AG09319 (cell line): ENCODE measurements at places on chromosomes 1 and 21.

DNA sequence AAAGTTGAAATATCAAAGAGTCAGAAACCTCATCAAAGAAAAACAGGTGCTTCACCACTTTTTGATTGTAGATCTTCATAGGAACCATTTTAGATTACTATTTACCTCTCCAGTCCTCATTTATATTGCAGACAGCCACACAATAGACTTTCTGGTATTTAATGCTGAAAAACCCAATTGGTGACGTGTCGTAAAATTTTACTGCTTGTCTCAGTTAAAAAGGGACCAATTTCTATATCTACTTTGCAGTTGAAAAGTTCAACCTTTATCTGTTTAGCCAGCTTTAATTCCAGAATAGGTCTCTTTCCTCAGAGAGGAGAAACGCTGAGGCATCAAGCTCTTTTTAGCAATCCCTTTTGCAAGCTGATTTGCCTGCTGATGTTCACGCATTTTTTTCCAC lies 1722.4 kb downstream of the PLA2G4A start:
- no peak for DNase-seq

DNA sequence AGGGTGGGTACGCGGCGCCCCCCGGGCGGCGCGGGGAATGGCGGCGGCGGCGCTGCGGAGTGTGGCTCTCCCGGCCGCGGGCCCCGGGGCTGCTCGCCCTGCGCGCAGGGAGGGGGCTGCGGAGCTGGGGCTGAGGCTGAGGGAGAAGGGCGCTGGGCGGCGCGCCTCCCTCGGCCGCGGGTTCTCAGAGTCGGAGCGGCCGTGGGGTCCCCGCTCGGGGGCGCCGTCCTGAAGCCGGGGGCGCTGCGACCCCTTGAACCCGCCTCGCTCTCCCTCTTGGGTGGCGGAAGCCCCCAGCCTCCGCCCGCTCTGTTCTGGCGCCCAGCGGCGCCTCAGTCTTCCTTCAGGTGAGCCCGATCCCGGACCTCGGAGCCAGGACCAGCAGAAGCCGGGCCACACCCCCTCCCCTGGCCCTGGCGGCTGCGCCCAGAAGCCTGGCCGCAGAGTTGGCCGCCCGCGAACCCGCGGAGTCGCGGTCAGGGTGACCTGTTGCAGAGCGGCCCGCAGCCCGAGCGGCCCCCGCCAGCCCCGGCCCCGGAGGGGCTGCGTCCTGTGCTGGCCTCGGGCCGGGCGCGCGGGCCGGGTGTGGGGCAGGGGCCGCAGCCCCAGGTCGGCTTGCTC lies 532 bp downstream of the RALGPS2 start:
- DNase-seq = no peak

- DNase-seq = peak; percentile 98
Observed at GRCh38 chr1:205121660-205122488, at the start of gene RBBP5. Gene RBBP5, minus strand, starts transcription at chr1:205121978. Its CDS starts 105 bp downstream, at chr1:205121873.

- no peak for DNase-seq
Observed at GRCh38 chr1:160205242-160206035, at the start of gene PEA15. Gene PEA15, plus strand, starts transcription at chr1:160205384. Its CDS starts 6,161 bp downstream, at chr1:160211545.

GRCh38 chr1:204660509-204660908 lies 25.0 kb downstream of the LRRN2 start:
- DNase-seq = peak; percentile 41

DNA sequence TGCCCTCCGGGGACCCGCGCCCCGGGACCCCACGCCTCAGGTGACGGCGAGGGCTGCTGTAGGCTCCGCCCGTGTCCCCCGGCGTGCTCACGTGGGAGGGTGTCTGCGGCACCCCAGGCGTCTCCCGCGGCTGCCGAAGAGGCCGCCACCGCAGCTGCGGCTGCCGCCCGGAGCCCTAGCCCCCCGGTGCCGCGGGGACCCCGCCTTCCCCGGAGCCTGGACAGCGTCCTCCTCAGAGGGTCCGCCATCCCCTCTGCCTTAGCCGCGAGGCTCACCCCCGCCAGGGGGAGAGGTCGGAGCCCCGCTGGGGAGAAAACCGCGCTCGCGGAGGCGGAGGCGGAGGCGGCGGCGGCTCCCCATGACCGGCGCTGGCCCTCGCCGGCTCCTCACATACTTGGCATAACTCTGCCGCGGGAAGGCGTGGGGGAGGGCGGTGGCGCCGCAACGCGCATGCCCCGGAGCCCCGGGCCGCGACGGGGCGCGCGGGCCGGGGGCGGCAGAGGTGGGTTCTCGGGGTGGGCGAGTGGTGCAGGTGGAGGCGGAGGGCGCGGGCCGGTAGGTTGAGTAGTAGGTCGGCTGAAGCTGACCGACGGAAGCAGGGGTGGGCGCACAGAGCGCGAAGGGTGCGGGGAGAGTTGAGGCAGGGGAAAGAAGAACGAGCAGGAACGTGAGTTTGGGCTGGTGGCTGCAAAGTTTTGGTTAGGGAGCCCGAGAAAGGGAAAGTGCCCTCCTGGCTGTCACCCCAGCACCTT lies 700 bp upstream of the SYDE2 start:
- peak; percentile 18 for DNase-seq
